Esophagus mucosa (tissue), 1 donor: ENCODE measurements at places on chromosomes 5 and 9.
A peak's percentile ranks its signal among the peaks of the same experiment; 100 is the strongest.

- no peak for ATAC-seq
These were observed 263.9 kb downstream of the SAXO1 start for GRCh38 chr9:18768951-18769622.

- ATAC-seq, result no peak
These were observed 25.1 kb upstream of the NOTCH1 start for GRCh38 chr9:136570916-136571315.

- ATAC-seq, result peak; percentile 80
These were observed at the start of gene PRUNE2 for GRCh38 chr9:76905791-76906646. Gene PRUNE2 (minus strand): TSS chr9:76906114. CDS start chr9:76905963, 151 bp downstream.

DNA sequence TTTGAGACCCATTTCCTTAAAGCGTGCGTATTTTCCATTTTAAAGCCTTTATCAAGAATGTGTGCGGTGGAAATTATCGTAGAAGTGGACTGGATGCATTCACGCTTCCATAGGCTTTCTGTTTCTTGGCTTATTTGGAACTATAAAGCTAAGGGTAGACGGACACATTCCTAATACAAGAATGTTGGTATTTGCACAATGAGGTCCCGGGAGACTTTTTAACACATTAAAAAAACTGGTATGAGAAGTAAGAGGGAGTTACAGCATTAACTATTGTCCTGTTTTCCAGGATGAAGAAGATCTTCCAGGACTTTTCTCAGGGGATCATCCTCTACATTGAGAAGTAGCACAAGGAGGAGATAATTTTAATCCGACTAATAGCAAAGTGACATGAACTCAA lies 653.0 kb downstream of the MTRR start:
- no peak for ATAC-seq

DNA sequence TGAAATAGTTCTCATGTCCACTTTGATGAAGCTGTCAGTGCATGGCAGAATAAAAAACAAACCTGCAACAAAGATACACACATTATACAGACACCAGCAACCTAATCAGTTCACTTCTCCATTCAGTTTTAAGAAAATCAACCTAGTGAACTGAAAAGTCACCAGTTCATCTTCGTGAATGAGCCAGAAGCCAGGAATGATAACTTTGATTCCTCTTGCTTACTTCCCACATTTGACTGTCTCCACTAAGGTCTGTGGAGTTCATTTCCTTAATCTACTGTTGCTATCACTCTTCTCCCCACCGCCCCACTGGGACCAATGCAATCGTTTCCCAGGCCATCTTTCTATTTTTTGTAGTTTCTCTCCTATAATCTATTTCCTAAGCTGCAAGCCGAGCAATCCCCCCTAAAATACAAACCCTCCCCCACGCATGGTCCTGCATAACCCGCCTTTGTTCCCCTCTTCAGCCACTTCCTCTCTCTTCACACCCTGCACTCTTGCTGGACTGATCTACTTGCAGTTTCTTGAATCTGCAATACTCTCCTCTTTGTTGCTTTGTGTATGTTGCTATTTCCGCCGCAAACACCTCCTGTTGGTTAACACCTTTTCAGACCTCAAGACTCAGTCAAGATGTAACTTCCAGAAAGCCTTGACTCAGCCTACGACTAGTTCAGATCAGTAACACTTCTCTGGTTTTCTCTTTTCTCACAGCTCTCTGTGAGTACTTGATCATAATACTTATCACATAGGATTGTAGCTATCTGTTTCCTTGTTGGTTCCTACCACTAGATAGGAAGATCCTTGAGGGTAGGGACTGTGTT lies 16.6 kb downstream of the STOM start:
- ATAC-seq, result no peak

- no peak for ATAC-seq
These were observed 15.1 kb upstream of the PRSS3 start for GRCh38 chr9:33780276-33780675.

DNA sequence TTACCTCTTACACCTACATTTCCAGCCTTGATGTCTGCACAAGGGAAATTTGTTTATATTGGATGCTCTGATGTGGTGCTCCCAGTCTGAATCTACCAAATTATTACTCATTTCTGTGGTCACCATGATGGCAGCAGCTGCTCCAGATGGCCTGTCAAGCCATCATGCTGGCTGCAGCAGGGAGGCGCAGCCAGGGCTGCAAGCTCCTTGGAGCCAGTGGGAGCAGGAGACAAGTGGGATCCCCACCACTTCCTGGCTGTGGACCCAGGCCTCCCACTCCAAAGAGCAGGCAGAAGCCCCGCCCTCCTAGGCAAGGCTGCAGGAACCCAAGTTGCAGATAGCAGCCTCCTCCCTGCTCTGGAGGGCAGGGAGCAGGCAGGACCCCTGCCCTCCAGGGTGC lies 241.1 kb upstream of the ATP10B start:
- ATAC-seq, result no peak
